Type B pancreatic cell (in vitro differentiated cells): ENCODE measurements at places on chromosomes 6 and 20.

DNA sequence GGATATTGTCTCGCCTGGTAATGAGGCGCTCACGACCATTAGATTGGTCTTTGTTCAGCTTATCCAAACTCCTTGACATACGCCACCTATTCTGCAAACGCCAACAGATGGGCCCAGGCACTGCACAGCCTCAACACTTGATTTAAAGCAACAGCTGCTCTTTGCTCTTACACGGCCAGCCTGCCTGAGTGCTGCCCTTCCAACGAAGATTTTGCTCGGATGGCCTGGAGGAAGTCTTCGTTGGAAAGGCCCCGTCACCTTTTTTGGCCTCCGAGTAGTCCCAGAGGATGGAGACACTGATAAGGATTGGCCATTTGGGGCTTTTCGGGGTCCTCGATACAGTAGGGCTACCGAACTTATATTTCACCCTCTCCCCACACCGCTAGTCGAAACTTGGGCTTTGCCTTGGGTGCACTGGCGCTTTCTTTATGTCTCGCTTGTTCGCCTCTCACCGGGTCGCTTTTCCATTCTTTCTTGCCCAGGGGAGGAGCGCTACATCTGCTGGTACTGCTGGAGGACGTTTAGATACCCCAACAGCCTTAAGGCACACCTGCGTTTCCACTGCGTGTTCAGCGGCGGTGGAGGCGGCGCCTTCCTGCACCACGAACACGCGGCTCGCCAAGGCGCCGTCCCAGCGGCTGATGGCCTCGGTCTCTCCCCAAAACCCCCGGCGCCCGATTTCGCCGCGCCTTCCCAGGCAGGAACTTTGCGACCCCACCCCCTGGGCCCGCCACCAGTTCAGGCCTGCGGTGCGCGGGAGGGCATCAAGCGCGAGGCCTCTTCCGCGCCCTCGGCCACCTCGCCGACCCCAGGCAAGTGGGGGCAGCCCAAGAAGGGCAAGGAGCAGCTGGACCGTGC lies 6.1 kb downstream of the PRDM13 start:
- DNase-seq: no peak

DNA sequence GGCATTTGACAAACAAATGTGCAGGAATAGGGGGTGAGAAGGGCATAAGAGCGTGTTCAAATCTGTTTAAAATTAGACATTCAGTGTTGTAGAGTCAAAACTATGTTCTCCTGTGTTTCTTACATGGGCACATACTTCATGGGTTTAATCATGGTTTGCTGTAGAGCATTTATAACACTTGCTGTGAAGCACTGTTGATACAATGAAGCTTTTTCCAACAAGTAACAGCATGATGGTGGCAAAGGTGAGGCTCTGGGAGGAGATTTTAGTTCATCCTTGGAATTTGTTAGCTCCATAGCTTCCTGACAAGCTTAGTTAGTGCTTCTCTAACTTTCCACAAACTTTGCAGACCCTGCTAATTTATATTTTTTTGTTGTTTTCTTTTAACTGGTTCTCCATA lies 900.7 kb downstream of the TFAP2A start:
- no peak for DNase-seq

GRCh38 chr6:25830458-25830857 lies 1.4 kb downstream of the SLC17A1 start:
- DNase-seq: no peak

- no peak for DNase-seq
Measured at GRCh38 chr6:4564801-4565271, 211.4 kb upstream of the CDYL start.
